Activated T-cell treated with anti-CD3 and anti-CD28 coated beads for 1 hour (primary cell): ENCODE measurements at places on chromosomes 7 and 10.

- no peak for DNase-seq
Measured at GRCh38 chr7:157890921-157891401, 554.2 kb downstream of the DNAJB6 start.

GRCh38 chr10:104325436-104326435 lies 12.5 kb downstream of the ITPRIP start:
- no peak for DNase-seq

DNA sequence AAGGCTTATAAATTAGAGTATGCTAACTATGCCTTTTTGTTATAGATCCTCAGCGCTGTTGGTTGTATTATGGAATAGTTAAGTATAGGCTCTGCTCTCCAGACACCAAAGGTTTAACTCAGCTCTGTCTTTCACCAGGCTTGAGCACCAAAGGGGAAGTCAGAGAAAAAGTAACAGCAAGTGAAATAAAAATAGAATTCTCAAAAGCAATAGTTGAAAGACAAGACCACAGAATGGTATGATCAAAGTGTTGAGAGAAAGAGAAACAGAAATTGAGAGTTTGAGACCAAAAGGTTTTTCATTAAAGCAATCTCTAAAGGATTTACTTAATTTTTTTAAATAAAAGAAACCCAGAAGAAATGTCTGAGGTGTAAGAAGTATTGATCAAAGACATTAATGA lies 529.8 kb upstream of the C7orf33 start:
- DNase-seq: no peak

GRCh38 chr7:19215412-19215811 lies 70.2 kb upstream of the FERD3L start:
- DNase-seq: no peak

DNA sequence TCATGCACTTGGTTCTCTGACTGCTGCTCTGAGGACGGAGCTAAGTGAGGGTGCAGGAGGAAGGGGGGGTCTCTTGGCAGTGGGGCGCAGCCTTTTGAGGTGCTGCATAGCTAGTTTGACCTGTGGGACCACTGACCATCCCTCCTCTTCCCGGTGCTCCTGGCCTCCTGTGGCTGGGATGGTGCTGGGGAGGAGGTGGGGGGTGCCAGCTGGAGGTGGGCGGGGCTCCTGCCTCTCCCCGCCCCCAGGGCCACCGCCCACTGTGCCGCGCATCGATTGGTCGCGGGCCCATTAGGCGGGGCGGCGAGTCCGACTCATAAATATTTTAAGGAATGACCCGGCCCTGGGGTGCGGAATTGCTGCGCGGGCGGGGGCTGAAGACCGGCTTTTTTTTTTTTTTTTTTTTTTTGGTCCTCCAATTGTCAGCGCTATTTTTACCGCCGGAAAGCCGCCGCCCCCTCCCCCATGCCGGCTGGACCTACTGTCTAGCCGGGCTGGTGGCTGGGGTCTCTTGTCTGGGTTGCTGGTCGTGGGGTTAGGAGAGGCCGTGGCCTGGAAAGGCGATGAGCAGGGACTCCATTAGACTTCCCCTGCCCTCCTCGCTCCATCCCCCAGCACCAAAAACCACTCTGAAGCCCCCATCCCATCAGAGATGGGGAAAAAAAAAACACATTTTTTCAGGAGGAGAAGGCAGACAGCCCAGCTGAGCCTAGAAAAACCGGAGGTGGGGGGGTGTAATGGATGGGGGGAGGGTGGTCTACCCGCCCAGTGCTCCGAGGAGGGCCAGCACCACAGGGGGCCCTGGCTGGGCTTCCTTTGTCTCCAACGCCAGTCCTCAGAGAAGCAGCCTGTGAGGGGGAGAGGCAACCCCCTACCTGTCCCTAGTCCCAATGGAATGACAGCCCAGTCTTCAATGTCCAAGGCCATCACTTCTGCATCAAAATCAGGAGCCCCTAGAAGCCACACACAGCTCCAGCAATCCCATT lies 6.4 kb downstream of the SH2B2 start:
- DNase-seq: no peak
